ENCODE measurements at places on chromosomes 4 and X.
A peak's percentile ranks its signal among the peaks of the same experiment; 100 is the strongest.

DNA sequence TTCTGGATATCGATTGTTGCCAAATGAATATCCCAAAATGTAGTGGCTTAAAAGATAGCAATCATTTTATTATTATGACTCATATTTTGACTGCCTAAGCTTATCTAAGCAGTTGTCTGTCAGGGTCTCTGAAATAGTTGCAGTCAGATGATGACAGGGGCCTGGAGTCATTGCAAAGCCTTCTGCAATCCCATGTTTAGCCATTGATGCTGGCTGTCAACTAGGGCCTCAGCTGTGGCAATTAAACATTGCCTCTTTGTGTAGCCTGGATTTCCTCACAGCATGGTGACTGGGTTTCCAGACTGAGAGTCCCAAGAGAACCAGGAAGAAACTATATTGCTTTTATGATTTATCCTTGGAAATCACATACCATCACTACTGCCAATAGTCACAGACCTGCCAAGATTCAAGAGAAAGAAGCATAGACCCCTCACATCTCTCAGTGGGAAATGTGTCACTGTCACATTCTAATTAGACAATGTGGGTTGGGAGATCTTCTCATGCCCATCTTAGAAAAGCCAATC is 227.3 kb upstream of the NOCT start:
- peak; percentile 1 for DNase-seq

GRCh38 chrX:2863646-2864045 is 34.9 kb downstream of the GYG2 start:
- peak; percentile 72 for DNase-seq

- DNase-seq: no peak
Measured at GRCh38 chr4:28177641-28178040, 1317.0 kb downstream of the STIM2 start.

- DNase-seq: no peak
Measured at GRCh38 chr4:103422467-103423219, 224.5 kb upstream of the CENPE start.

DNA sequence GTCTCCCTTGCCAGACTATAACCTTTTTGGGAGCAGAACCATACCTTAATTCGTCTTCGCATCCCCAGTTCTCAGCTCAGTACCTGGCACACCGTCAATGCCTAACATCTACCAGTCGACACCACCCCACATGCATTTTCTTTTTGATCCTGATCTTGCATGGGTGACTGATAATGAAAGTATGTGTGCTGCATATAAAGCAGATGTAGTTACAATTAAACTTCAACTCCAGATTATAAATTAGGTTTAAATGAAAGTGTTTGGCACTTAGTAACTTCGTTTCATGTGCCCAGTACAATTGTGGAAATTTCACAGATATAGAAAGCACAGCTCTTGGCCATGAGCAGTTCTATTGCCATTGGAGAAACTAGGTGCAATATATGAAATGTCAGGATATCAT is 8.8 kb upstream of the NKX6-1 start:
- DNase-seq: no peak

DNA sequence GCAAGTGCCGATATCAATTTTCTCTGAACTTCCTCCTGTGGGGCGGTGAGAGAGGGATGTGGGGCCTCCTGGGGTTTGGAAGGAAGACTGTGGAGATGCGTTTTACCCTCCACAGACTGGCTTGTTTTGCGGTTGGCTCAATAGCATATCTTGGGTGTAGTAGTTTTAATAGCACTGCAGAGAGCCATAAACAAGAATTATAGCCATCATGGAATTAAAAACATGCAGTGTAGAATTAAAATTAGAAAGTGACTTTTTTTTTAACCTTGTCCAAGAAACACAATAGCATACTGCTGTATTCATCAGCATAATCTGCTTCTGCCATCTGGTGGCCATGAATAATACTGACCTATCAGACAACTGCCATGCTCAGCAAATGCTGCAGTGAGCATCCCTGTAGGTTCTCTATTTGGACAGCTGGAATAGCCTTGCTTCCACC is 47.3 kb upstream of the SCML1 start:
- DNase-seq: peak; percentile 78

GRCh38 chrX:19863212-19863856 is 24.1 kb downstream of the SH3KBP1 start:
- peak; percentile 32 for DNase-seq

DNA sequence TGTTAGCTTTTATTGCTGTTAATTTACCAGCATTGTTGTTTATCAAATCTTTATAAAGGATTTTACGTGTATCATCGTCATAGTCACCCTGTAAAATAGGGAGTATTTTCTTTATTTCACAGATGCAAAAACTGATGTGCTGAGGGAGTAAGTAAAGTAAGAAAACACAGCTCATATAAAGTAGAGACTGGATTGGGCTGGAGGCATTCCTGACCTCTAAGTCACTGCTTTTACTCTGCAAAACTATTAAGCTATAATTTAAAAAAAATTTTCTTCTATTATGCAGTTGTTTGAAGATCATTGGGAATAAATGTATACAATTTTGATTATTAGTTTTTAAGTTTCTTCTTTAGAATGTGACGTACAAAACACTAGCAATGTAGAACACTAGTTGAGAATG is 45.9 kb downstream of the NUDT6 start:
- DNase-seq: peak; percentile 60

GRCh38 chr4:1973218-1973617 is 35.6 kb downstream of the NELFA start:
- no peak for DNase-seq

DNA sequence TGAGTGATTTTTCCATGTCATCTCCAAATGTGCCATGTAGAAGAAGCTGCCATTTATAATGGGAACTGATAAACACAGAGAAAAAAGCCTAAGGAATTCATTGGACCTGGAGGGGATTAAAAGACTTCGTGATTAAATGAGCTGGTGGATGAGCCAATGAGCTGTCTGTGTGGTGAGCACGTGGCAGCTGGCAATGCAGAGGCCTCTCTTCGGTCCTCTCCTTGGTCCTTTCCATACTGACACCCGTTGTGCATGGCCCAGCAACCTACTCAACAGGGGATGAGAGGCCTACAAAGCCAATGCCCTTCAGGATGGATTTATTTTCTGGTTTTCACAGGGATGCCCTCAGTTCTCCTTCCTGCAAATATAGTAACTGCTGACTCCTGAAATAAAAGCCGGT is 87.7 kb upstream of the STS start:
- no peak for DNase-seq
